Left lung (tissue), 14 donors: ENCODE measurements at places on chromosomes 16 and 17. TPM values are rescaled to one million over a fixed set of nuclear protein-coding genes. Genes with fewer than 3 reads are reported as not detected.

GRCh38 chr16:3259836-3260235 is 3.4 kb upstream of the MEFV start:
- DNase-seq = no peak

Gene G6PC1
- not detected for total RNA-seq

Gene MAF
- total RNA-seq = 60.8 TPM

GRCh38 chr16:56300242-56300623 is 108.9 kb downstream of the GNAO1 start:
- no peak for DNase-seq

DNA sequence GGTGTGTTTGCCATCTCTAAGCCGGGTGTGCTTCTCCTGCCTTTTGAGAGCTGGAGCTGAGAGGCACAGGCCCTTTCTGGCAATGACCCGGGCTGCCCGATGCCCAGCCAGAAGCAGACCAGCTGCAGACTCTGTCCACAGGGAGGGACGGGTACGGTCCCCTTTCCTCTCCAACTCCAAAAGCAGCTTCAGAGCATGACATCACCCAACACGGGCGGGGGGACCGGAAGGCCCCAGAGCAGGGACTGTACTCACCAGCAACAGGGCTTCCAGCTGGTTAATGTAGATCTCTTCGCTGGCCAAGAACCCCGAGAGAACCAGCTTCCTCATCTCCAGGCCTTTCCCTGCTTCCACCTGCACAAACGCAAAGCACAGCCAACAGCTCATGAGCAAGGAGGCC is 79.4 kb downstream of the ABR start:
- DNase-seq = peak; percentile 45

- DNase-seq = peak; percentile 57
Observed at GRCh38 chr17:2061441-2061958, 6.6 kb downstream of the HIC1 start.

DNA sequence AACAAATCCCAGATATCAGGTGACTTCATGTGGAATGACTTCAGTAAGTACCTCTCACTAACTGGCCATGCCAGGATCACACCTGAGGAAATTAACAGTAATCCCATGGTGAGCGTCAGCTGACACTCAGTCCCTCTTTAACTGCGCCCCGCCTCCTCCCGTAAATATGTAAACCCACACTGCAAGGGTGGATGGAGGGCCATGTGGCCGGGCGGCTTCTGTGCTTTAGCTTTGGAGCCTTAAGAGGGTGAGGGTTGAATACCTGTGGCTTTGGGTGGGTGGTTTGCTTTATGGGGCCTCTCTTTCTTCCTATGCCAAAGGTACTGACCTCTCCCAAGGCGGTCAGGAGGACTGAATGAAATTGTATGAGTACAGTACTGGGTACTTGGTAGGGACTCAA is 141.7 kb downstream of the MRM1 start:
- peak; percentile 22 for DNase-seq

GRCh38 chr17:20184181-20184580 is 175.0 kb downstream of the SPECC1 start:
- no peak for DNase-seq

Gene EPX
- total RNA-seq = not detected

GRCh38 chr16:79790854-79791253 is 190.3 kb upstream of the MAF start:
- no peak for DNase-seq

DNA sequence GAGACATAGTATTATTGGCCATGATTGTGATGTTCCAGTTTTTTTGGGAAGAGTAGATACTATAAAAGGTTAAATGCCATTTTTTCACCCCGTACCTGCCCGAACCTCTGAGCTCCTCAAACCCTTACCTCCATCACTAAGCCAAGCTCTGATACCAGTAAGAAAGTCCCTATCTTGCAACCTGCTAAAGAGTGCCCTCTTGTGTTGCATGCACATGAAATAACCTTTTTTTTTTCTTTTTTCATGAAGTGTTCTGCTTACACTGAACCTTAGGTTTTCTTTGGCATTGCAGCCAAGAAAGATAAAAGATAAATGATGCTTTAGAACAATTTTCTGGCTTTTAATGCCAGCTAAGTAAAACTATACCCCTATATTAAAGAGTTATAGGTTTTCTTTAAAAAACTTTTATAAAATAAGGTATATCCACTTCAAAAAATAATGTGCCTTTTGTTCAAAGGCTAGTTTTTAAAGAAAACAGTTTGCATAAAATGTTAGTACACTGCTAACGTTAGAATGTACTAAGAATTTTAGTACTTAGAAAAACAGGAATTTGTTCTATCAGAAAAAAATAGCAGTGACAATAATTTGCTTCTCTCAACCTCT is 295.3 kb upstream of the PMFBP1 start:
- DNase-seq = no peak

GRCh38 chr17:82003411-82004381 is 19.0 kb downstream of the CENPX start:
- DNase-seq = no peak
